ENCODE measurements at places on chromosomes 5 and 9.
A peak's percentile ranks its signal among the peaks of the same experiment; 100 is the strongest.

- DNase-seq = no peak
Observed at GRCh38 chr9:126508928-126509327, 104.8 kb upstream of the LMX1B start.

GRCh38 chr5:136094913-136095641, 37.6 kb upstream of the SMAD5 start:
- DNase-seq = no peak

DNA sequence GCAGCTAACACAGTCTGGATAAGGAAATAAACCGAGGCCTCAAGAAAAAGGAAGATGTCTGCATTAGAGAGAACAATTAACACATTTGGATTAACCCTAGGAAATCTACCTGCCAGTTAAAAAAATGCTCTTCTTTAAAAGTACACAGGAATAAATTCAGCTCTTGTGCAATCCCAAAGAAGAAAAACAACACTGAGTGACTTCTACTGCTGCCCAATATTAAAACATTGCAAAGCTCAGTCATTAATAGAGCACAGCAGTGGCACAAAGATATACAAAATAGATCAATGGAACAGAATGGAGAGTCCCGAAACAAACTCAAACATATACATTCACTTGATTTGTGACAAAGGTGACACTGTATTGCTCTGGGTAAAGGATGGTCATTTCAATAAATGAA, 119.7 kb downstream of the GNAQ start:
- DNase-seq = no peak

GRCh38 chr9:99257723-99258389, 35.8 kb downstream of the SEC61B start:
- no peak for DNase-seq

DNA sequence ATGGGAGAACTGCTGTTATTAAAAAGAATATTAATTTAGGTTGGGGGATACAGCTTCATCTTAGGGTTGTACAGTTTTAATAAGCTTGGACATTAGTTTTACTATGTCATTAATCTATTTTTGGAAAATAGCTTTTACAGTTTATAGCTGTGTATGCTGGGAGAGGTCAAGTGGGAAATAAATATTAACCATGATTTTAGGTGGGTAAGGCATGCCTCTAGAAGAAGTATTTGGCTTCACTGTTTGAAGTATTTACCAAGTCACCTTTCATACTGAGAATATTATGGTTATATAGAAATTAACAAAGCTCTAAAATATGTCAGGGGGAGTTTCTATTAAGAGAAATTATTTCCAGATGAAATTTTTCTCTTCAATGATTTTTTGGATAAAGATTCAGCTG, 5.2 kb downstream of the C5orf22 start:
- no peak for DNase-seq

- DNase-seq = no peak
Observed at GRCh38 chr5:36531401-36531800, 75.0 kb upstream of the SLC1A3 start.

GRCh38 chr5:103587185-103587748, 24.7 kb upstream of the NUDT12 start:
- no peak for DNase-seq

DNA sequence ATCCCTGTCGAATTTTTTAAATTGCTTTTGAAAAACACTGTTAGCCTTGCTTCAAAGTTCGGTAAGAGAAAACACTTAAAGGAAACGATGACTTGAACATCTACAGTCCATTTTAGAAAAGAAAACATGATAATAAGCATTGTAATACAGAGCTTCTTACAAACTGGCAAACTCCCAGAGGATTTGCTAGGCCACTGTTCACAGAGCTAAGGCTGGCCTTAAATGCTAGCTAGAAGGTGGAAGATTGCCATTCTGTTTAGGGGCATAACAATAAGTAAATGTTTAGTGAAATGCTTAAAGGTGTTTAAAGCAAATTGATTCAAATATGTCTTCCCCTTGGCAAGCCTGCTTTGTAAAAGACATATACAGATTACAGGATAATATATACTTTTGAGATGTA, 169.6 kb downstream of the TLE4 start:
- DNase-seq = no peak

GRCh38 chr9:82961504-82962125, 101.3 kb downstream of the RASEF start:
- DNase-seq = peak; percentile 76

GRCh38 chr5:79961716-79962574, 29.1 kb downstream of the MTX3 start:
- peak; percentile 20 for DNase-seq

DNA sequence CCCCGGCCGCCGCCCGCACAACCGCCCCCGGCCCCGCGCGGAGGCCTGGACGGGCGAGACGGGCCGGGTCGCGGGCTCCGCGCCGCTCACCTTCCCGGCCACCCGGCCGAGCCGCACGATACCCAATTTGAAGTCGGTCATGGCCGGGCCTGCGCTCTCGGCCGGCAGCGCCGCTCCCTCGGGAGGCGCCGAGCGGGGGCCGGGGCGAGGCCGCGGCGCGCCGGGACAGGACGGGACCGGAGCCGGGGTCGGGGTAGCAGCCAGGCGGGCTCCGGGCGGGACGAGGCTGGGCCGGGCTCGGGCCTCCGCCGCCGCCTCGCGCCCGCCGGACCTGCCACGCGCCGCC, 216 bp downstream of the ZMYND19 start:
- no peak for DNase-seq

DNA sequence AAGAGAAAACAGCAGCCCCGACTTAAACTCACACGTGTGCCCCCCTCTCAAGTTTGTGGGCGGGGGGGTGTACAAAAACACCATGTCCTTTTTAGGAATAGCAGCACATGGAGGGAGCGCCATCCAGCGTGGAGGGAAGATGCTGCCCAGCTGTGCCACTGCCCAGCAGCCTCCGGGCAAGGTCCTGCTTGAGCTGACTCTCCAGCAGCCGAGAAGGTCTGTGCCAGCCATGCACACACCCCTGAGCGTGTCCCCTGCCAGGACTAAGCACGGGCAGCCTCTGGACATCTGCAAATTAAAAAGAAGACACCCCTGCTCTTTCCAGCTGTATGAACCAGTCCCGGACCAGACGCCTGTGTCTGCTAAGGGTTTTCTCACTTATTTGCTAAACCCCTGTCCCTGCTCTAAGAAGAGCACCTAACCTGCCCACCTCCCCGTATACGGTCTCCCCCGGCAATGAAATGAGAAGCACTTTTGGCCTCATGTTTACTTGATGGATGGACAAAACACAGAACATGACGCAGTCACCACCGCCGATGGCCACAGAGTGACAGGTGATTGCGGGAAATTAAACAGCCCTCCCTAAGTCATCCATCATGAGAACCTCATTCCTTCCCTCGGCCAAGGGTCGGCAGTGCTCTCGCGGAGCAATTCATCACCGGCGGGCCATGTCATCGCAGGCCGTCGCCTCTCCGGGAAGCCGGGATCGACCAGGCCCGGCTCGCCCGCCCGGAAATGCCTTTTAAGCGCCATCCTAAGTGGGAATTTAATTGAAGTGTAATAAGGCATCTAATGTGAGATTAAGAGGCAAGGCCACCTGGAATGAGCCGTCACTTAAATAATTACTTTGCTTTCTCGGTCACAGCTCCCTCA, 96.9 kb downstream of the OLFM1 start:
- DNase-seq = no peak

DNA sequence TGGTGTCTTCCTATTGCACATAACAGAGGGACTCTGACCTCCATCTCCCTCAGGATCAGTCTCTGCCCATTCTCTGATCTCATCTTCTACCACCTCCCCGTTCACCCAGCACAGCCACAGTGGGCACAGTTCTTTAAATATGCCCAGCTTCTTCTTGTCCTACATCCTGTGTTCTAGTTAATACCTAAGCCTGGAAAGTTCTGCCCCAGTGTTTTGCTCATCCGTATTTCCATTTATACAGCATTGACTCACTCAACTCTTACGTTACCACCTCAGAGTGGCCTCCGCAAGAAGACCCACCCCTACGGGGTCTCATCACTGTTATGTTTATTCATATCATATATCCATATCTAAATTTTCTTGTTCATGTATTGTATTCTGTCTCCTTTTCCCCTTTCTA, 315.5 kb downstream of the ADGRV1 start:
- no peak for DNase-seq

DNA sequence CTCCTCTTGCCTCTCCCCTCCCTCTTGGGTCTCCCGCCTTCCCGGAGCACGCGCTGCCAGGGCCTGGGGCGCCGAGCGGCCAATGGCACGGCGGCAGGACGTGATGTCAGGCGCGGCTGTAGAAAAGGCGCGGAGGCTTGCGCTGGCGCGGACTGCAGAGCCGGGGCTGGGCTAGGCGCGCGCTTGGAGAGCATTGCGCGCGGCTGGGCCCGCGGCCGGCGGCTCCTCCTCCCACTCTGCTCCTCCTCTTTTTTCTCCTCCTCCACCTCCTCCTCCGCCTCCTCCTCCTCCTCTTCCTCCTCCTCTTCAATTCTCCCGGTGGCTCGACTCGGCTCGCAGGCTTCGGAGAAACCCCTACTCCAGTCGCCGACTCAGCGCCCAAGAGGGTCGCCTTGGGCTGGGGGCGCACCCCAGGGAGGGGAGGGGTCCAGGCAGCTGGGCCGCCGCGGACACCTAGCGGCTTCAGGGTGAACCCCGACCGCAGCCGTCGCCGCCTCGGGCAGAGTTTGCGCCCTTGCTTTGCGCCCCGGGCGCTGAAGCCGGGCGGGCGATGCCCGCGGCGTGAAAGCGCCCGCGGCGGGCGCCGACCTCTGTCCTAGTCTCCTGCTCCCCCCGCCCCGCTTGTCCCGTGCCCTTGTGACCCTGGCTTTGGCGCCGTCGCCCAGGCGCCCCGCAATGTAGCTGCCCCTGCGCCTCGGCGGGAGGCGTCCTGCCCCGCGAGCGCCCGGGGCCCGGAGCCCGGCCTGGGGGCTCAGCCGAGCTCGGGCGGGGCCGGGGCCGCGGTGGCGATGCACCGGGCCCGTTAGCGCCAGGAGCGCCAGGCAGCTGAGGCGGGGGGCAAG, at the start of gene LHX2:
LHX2 (plus strand) TSS at position 309 of the 842 bp plus-strand sequence. CDS start 581 bp downstream, outside the sequence.
- peak; percentile 96 for DNase-seq

DNA sequence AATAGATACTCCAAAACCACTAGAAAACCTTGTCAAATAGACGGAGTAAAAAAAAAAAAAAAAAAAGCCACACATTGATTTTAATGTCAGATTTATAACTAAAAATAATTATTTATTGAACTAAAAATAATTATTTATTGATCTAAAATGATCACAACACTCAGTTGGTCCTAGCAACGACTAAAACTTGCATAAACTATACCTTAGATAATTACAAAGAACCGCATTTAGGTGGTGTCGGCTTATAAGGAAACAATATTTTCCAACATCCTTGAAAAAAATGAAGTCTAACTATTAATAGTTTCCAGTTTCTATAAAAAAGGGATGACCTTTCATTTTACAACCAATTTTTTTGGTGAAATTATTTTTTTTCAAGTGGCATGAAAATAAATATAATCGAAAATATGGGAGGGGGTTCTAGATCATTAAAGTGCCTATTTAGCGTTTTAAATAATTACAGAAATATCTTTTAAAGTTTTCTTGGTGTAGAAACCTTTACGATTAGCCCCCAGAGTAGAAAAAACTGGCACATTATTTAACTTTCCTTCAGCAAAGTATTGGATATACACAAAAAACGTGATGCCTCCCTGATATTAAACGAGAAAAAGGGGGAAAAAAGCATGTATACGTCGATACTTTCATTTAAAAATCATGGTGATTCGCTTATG, 3.7 kb downstream of the ARRDC3 start:
- DNase-seq = no peak

DNA sequence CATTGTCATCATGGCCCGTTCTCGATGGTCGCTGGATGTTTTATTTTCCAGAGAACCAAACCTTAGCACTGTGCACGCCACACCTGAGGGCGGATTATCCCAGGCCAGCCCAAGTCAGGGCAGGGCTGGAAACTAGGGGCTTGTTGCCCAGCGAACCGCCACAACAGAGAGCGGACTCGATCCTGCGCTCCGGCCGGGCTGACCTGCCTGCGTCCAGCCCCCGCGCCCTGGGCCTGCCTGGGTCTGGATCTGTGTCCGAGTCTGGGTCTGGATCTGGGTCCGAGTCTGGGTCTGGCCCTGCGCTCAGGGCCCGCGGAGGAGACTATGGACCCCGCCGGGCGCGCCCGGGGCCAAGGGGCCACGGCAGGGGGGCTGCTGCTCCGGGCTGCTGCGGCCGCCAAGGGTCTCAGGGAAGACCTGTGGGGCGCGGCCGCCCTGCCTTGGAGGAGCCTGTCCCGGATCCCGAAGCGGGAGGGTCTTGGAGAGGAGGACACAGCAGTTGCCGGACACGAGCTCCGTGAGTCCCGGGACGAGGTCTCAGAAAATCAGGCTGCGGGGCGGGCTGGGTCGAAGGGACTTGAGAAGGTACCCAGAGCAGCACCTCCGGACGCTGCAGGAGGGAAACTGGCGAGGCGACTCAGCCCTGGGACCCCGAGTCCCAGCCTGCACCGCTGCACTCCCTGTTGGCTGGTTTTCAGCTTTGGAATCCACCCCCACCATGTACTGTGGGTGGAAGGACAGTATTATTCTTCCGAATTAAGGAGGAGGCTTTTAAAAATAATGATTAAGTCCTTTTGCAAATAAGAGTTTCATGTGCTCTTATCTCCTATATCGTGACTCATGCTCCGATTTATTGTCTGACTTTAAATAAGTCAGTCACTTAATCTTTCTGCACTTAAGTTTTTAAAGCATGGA, at the start of gene ANKDD1B:
ANKDD1B (plus strand) TSS at position 143 of the 915 bp plus-strand sequence; CDS start at position 325, 182 bp downstream.
- DNase-seq = peak; percentile 77

GRCh38 chr9:35729700-35730485, 2.1 kb downstream of the TLN1 start:
- DNase-seq = peak; percentile 75

GRCh38 chr9:98522487-98522886, 186.2 kb downstream of the GABBR2 start:
- DNase-seq = no peak

DNA sequence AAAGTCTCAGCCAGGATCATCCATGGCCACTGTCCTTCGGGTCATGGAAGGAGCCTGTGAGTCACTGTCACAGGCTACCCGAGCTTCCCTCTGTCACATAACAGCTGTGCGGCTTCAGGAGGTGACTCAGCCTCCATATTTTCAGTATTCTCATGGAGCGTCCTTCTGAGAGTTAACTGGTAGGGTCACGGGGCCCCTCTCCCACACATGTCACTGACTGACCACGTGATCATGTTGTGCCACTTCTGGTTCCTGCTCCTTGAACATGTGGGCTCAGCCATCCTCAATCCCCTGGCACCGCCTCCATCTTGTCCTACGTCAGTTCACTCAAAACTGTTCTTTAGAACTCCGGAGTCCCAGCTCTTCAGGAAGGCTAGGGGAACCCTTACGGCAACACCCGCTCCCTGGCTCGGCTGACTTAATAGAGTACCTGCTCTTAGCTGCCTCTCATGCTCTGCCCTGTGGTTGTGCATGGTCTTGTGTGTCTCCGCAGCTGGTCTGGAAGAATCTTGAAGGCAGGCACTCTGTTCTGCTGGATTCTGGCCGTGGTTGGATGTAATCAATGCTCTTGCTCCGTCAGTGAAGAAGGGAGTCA, 182.8 kb downstream of the ICE1 start:
- DNase-seq = no peak

DNA sequence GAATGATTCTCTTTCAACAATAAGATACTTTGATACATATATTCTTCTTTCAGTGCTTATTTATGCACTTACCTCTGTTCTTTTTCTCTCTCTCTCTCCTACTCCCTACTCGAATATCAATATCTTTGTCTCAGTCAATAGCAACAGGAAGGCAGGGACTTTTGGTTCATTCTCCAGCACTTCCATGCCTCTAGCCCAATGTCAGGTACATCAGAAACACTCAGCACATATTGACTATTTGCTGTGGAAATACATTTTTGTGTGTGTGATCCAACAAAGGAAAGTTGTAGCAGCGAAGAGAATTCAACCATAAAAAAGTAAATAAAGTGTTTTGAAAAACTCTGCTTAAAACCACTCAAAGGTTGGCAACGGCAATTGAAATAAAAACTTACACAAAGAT, 12.6 kb downstream of the DIRAS2 start:
- no peak for DNase-seq

- DNase-seq = no peak
Observed at GRCh38 chr5:159412284-159413046, 82.2 kb upstream of the IL12B start.

All from ELF-1 (cell line).